GM12892 (cell line): ENCODE measurements at places on chromosomes 11 and 22.

DNA sequence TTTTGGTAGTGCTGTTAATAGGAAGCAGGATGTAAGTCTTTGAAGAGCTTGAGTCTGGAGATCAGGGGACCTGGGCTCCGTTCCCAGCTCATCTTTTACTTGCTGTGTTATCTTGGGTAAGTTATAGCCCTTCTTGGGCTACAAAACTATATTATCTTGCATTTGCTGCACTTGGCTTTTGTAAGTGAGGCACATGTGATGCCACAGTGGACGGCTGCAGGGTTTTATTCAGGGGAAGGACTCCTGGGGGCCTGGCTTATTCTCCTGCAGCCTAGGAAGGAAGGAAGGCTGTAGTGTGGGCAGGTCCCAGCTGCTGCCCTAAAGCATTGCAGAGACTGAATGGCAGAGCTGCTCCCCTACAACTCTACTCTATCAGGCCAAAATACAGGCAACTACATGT, 6.4 kb downstream of the CD82 start:
- DNase-seq = no peak

- no peak for DNase-seq
These were observed 11.0 kb downstream of the TP53AIP1 start for GRCh38 chr11:128931668-128932067.

DNA sequence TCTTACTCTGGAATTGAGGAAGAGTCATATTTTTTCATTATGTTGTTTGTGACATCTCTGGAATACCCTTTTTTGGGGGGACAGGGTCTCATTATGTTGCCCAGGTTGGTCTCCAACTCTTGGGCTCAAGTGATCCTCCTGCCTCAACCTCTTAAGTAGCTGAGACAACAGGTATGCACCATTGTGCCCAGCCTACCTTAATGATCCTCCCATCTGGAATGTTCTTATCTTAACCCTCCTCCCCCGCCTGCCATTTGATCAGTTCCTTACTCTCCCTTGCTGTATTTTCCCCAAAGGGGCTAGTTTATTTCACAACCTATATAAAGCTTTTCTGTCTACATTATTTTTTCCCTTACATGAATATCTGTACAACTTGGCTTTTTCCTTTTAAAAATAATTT, 594.7 kb downstream of the METTL15 start:
- no peak for DNase-seq

- no peak for DNase-seq
These were observed 692 bp upstream of the MOB2 start for GRCh38 chr11:1487091-1487850.

DNA sequence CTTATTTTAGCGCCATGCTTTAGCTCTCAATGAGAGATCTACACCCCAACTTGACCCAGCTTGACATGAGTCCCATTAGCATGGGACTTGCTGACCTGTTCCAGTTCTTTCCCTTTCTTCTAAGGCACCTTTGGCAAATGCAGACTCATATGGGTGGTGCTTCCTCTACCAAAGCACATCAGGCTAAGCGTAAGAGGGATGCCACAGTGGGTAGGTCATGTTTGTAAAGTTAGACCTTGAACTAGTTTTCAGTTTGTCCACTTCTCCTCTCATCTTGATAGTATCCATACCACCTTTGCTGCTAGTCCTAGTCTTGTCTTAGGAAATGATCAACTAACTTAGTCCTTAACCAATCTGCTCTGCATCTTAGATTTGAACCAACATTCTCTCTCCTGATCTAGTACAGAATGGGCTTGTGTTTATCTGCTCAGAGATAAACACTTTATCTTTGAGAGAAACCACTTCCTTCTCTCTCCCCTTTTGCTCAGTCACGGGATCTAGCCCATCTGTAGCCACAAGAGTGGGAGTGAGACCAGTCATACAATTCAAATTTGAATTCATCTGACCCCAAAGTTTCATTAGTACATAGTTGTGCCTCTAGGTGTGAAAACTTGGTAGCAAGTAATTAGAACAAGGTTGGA, 72.1 kb upstream of the CD44 start:
- DNase-seq = no peak

- DNase-seq = no peak
These were observed 76.2 kb downstream of the KCNC1 start for GRCh38 chr11:17810746-17811145.

DNA sequence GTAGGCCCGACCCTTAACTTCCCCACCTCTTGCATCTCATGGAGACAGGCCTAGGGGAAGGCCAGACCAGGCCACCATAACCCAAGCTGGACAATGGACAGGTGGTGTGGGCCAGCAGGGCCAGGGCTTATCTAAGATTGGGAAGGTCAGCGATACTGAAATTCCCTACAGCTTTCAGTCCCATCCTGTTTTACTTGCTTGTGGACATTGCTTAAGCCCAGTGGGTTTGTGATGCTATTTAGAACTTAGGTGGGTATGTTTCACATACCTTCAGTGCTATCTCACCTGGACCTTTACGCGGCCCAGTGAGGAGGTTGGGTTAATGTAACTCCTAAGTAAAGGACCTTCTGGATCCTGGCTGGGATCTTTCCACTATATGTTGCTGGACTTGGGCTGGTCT, 1.7 kb downstream of the FADS2 start:
- DNase-seq = no peak

- no peak for DNase-seq
These were observed 6.0 kb upstream of the ACER3 start for GRCh38 chr11:76854709-76855108.

- no peak for DNase-seq
These were observed 961.8 kb upstream of the CCDC90B start for GRCh38 chr11:84247926-84248325.

GRCh38 chr11:12683874-12684273, 9.7 kb downstream of the TEAD1 start:
- DNase-seq = no peak

GRCh38 chr11:10762185-10762584, 11.1 kb downstream of the CTR9 start:
- no peak for DNase-seq

DNA sequence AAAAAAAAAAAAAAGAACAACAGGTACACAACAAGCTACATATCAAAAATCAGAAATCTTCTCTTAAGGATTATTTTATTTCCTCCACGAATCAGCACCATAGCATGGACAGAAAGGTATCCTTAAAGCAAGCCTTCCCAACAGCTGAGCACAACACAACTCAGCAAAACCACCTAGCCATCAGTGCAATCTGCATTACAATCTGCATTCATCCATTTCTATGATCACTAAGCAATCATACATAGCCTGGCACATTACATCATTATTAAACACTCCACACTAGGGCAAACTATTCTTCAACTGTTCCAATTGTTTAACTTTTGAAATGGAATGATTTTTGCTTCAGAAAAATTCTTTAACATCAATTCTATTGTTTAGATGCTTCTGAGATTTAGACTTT, 29.0 kb downstream of the MRTFA start:
- DNase-seq = no peak

GRCh38 chr11:68999093-68999747, 13.8 kb downstream of the MRGPRF start:
- DNase-seq = no peak

GRCh38 chr11:25766332-25767015, 565.5 kb upstream of the ANO3 start:
- no peak for DNase-seq

DNA sequence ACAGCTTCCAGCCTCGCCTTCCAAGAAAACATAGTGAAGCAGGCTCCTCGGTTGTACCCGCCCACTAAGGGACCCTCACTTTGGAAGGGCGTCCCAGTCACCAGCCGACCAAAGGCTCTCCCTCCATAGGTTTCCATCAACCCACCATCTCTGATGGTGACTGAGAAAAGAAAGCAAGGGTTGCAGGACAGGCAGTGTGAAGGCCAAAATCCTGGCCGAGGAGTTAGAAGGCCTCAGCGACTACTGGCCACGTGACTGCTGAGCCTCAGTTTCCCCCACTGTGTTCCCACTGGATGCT, 2.7 kb downstream of the FXYD6 start:
- DNase-seq = no peak

GRCh38 chr11:57983191-57983590, 40.5 kb upstream of the OR9Q1 start:
- no peak for DNase-seq

DNA sequence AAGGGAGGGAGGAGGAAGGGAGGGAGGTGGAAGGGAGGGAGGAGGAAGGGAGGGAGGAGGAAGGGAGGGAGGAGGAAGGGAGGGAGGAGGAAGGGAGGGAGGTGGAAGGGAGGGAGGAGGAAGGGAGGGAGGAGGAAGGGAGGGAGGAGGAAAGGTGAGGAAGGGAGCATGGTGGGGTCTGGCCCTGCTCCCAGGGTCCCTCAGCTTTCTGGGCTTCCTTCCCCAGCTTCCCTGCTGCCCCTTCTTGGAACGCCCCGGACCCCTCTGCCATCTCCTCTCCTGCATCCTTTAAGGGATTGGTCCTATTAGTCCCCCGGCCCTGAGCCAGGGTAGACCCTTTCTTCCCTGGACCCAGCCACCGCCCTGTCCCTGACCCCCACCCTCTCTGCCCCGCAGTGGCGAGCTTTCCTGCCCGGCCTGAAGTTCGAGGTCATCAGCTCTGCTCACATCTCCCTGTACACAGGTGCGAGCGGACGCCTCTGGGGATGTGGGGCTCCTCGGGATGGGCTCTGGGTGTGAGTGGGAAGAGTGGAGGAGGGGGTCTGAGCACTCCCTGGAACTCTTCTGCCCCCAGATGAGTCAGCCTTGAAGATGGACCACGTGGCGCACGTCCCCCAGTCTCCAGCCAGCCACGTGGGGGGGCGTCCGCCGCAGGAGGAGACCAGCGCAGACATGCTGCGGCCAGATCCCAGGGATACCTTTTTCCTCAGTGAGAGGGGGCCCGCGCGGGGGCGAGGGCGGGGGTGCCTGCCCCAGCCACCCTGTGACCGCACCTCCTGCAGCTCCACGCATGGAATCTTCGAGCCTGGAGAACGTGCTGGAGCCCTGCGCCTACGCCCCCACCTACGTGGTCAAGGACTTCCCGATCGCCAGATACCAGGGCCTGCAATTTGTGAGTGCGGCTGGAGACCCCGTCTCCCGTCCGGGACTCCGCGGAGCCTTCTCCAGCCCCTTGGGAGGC, 6.0 kb downstream of the B4GALNT4 start:
- no peak for DNase-seq

GRCh38 chr11:70134490-70134889, 56.4 kb downstream of the ANO1 start:
- no peak for DNase-seq

DNA sequence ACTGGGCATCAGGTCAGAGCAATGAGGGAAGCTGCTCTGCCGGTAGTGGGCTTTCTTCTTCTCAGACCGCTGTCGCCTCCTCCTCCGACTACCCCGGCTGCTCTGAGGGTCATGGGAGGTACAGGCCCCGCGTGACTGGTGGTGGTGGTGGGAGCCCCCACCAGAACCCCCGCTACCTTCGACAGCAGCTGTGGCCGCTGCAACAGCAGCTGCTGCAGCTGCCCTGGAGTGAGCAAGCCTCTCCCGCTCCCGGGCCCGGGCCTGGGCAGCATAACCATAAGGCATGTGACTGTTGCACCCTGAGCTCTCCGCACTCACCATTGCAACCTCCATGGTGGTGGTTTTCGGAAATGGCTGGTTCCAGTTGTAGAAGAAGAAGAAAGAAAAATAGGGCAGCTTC, 4.5 kb downstream of the KCNA4 start:
- DNase-seq = no peak

DNA sequence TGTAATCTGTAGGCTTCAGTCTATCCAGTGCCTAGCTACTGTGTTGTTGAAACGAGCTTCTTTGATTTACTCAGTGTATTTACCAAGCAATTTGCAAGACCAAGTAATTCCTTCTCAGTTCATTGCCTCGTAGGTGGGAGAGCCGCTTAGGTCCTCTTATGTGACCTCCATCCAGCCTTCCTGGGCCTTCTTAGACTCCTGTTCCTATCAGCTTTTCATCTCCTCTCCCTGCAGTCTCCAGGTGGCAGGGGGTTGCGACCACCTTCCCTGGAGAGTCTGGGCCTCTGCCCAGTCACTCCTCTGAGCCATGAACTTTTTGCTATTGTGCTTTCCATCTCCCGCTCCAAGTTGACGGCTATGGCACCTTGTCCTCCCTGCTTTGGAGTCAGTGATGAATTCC, 251.8 kb downstream of the KIRREL3 start:
- DNase-seq = no peak

GRCh38 chr11:48041877-48042695, 61.7 kb downstream of the PTPRJ start:
- no peak for DNase-seq

DNA sequence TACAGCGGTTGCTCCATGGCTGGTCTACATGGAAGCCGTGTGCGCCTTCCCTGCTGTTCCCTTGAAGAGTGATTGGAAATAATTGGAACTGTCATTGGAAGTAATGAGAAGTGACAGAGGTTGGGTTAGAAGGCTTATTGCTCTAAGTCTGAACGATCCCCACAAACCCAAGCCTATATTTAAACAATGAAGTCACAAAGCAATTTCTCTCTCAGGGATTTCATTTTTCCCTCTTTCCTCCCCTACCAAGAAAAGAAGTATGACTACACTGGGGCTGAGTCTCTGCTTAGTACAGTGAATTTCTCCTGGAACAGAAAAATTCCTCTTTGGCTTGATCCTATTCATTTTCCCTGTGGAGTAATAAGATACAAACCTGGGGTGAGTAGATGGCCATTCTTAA, 7.8 kb downstream of the CLMP start:
- no peak for DNase-seq

GRCh38 chr11:76067099-76067498, 139.2 kb downstream of the WNT11 start:
- DNase-seq = no peak

DNA sequence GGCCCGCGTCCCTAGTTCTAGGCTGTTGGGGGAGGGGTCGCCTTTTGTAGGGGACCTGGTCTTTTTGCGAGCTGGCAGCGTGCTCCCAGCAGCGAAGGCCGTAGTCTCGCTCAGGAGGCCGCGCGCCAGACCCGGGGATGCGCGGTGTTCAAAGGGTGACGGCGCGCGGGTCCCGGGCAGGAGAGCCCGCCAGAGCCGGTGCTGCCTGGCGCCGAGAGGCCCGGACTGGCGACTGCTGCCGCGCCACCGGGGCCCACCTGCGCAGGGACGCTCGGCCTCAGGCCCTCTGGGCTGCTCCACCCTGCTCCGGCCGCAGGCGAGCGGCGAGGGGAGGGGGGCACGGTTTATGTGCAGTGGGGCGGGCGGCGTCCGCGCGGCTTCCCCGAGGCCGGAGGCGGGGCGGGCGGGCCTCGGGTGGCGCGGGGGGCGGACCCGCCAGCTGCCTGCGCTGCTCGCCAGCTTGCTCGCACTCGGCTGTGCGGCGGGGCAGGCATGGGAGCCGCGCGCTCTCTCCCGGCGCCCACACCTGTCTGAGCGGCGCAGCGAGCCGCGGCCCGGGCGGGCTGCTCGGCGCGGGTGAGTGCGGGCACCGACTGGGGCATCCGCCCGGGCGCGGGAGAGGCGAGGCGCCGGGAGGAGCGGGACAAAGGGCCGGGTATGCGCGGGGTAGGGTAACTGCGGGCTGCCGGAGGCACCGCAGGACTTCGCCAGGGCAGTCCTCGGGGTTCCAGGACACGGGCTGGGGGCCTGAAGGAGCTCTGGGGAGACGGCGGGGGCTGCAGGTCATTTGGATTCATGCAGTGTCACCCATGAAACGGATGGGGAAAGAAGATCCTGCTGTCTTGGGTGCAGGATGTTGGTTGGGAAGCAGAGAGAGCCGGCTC, at the start of gene PRSS23:
TSS of gene PRSS23 (plus strand) at position 467 of the 884 bp plus-strand sequence. CDS start 7,102 bp downstream, outside the sequence.
- DNase-seq = no peak
